Heart left ventricle (tissue), 16 donors: ENCODE measurements at places on chromosomes 2 and 18.

GRCh38 chr2:232319803-232320442, 58.6 kb upstream of the ALPP start:
- DNase-seq: no peak

DNA sequence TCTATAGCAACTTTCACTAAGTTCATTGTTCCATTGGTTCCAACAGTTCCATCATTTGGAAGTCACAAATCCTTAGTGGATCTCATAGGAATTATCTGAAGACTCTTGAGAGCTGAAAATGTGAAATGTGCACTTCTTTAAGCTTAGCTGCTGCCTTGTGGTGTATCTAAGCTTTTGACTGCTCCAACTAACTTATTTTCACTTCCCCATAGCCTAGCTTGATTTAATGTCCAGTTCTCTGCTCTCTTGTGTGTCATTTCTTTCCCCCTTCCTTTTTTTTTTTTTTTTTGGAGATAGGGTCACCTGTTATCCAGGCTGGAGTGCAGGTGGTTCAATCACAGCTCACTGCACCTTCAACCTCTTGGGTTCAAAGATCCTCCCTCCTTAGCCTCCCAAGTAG, 34.9 kb upstream of the CD302 start:
- DNase-seq: no peak

DNA sequence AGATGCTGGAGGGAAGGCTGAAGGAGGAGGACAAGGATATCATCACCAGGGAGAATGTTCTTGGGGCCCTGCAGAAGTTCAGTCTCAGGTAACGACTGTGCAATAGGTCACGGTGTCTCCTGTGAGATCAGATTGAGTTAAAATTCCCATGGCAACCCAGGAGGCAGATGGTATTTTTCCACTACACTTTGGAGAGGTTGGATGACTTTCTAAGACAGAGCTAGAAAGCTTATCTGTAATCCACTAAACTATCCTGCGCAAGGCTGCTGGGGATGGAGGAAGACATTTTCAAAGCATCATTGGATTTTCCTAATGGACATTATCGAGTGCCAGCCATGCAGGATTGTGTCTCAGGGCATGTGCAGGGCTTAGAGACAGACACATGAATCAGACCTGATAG, 74.6 kb downstream of the ARMC9 start:
- DNase-seq: no peak

GRCh38 chr2:171166328-171166983, 5.8 kb upstream of the TLK1 start:
- no peak for DNase-seq

DNA sequence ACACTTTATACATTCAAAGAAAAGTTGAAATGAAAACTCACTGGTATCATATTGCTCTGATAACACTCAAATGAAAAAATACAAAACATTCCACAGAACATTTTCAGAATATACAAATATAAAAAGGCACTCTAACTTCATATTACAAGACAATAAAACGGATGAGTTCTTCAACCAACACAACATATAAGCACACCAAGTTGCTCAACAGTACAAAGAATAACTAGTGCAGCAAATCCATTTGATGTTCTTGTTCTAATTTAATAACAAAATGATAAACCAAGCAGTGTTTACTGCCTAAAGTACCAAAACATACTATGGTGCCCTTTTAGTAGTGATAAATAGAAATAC, 60.8 kb upstream of the PGAP1 start:
- no peak for DNase-seq

- DNase-seq: no peak
Observed at GRCh38 chr2:69092857-69093256, 79.9 kb downstream of the ANTXR1 start.

GRCh38 chr2:113157897-113158753, 15.6 kb upstream of the PSD4 start:
- no peak for DNase-seq

- no peak for DNase-seq
Observed at GRCh38 chr18:51330148-51330547, 132.7 kb upstream of the MEX3C start.

- DNase-seq: no peak
Observed at GRCh38 chr18:32613821-32614220, 143.1 kb upstream of the GAREM1 start.

DNA sequence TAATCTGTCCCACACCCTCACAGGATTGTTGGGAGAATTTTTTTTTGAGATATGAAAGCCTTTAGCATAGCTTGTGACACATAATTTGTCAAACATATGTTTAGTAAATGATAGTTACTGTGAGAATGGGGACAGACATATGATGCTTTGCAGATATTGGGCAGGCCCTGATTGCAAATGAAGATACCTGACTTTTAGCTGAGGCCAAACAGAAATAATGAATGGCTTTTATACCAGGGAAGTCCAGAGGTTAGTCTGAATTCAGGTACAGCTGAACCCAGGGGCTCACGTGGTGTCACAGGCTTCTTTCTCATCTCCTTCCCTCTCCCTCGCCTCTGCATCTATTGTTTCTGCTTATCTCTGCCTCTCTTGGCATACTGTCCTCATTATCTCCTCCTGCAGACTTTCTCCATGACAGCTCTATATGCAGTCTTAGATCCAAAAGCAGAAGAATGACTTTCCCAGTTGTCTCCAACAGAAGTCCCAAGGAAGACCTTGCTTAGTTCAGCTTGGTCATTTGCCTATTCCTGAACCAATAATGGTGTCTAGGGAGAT, 4.9 kb upstream of the WNT10A start:
- no peak for DNase-seq

GRCh38 chr2:133748007-133748700, 179.9 kb upstream of the NCKAP5 start:
- no peak for DNase-seq

DNA sequence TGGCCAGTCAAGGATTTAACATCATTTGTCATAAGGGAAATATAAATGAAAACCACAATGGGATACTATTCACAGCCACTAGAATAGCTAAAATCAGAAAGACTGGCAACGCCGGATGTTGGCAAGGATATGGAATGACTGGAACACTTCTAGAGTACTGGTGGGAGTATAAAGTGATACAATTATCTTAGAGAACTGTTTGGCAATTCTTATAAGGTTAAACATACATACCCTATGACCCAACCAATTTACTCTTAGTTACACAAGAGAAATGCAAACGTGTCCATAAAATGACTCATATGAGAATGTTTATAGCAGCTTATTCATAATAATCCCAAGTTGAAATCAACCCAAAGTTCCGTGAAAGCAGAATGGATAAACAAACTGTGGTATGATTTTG, 35.1 kb downstream of the MAPK4 start:
- no peak for DNase-seq

DNA sequence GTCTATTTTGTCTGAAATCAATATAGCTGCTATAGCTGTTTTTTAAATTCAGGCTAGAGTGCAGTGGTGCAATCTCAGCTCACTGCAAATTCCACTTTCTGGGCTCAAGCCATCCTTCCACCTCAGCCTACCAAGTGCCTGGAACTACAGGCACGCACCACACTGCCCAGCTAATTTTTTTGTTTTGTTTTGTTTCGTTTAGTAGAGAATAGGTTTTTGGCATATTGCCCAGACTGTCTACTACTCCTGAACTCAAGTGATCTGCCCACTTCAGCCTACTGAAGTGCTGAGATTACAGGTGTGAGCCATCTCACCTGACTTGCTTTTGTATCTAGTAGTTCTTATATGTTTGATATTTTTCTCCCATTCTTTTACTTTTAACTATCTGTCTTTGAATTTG, 259.7 kb downstream of the CDH19 start:
- DNase-seq: no peak

DNA sequence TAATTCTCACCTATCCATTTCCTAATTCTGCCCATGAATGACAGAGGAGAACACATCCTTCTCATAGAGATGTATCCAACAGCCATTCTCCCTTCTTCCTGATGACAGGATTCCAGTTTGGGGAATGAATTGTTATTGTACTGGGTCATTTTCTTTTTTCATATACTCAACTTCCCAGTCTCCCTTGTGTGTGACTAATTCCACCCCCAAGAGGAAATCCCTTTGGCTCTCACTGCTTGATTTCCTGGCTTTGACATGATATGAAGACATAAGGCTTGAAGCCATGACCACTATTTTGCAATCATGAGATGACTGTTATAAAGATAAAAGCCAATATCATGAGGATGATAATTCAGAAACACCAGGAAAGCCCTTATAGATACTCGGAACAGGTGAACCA, 384.7 kb upstream of the ACVR2A start:
- DNase-seq: no peak

- peak; percentile 86 for DNase-seq
Observed at GRCh38 chr2:86704459-86704971, 15.6 kb upstream of the RMND5A start.

DNA sequence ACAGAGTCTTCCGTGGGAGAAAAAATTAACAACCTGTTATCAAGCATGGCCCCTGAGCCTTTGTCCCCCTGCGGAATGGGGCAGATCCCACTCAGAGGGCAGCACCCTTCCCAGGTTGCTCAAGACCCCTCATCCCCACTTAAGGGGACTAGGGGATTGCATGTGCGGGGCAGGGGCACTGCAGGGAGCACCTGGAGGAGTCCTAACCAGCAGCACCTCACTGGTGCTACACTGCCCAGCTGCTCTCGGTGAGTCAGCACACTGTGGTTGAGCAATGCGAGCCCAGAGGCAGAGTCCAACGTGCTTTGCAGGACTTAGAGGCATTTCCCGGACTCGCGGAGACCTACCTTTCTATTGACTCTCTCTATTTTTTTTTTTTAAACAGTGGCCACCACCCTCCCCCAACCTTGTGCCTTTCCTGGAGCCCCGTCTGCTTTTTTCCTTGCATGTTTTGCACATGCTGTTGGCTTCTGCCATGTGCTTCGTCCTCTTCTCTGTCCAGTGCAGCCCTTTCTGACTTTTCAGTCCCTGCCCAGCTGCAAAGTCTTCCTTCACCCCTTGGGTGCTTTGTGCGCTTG, 74.0 kb downstream of the IL1R2 start:
- DNase-seq: no peak

GRCh38 chr2:15510131-15510530, 51.0 kb downstream of the NBAS start:
- DNase-seq: no peak

DNA sequence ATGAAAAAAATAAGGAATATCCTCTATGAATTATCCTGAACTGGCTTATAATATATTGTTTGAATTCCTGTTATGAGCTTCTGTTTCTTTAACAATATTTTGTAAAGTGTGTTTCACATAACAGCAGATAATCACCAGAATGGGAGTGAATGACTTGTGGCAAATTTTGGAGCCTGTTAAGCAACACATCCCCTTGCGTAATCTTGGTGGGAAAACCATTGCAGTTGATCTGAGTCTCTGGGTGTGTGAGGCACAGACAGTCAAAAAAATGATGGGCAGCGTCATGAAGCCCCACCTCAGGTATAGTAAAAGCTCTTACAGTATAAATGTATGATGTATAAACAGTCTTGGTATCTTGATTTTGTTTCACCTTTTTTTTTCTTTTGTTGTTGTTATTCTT, 5.9 kb downstream of the GEN1 start:
- no peak for DNase-seq

DNA sequence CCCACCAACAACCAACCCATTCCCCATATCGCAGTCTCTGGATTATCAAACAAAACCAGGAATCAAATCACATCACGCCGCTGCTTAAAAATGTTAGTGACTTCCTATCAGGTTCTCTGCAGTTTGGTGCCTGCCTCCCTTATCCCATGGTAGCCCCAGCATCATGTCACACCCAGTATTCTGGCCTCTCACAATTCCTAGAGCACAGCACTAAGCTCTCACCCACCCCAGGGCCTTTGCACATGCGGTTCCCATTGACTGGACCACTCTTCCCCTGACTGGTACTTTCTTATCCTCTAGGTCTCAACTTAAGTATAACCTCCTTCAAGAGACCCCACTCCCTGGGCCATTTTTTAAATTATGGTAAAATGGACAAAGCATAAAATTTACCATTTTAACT, 12.8 kb downstream of the ATP8B1 start:
- DNase-seq: no peak

DNA sequence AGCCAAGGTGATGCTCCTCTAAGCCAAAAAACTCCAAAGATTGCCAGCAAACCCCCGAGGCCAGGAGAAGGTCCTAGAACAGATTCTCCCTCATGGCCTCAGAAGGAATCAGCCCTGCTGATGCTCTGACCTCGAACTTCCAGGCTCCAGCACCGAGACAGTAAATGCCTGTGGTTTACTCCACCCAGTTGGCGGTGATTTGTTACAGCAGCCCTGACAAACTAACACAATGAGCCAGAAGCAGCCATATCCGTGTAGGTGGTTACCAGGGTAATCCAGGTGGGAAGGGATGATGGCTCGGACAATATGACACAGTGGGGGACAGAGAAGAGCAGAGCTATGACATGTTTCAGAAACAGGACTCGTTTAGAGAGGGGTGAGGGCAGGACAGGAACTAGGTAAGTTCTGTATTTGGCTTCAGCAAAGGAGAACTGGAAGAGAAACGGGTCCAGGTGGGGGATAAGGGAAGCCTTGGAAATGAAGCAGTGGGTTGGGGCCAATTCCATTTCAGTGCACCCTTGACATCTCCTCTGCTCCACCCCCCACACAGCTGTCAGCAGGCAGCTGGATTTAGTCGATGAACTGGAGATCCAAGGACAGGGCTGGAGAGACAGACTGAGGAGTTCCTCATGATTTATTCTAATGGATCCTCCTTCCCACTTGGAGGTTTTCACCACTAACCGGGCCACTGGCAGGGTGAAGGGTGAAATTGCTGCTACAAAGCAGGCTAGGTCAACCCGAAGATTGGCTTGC, 179.7 kb upstream of the SH3BP4 start:
- peak; percentile 23 for DNase-seq

- DNase-seq: peak; percentile 3
Observed at GRCh38 chr2:8316356-8316755, 365.5 kb upstream of the ID2 start.

DNA sequence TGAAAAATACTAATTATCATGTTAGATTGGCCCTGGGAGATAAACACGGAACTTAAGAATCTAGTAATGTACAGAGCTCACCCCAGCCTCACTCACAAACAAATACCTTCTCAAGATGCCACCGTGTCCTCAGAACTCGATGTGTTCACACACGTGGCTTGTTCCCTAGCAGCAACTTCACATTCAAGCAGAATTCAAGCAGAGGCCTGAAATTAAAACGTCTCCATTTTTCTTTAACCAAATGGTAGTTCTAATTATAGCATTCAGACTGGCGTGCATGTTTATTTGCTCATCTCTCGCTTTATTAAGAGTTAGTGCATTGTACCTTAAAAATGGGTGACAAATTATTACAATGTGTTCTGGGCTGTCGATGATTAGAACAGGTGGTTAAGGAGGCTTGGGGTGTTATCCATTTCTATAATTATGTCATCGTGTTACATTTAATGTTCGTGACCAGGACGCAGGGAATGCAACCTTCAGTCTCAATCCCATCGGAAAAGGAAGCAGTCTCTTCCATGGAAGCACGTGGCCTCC, 57.3 kb upstream of the SLC66A3 start:
- no peak for DNase-seq

- no peak for DNase-seq
Observed at GRCh38 chr2:140270224-140270623, 1490.0 kb upstream of the NXPH2 start.
